Prostate gland (tissue), 2 donors: ENCODE measurements at places on chromosomes 1 and 21.

DNA sequence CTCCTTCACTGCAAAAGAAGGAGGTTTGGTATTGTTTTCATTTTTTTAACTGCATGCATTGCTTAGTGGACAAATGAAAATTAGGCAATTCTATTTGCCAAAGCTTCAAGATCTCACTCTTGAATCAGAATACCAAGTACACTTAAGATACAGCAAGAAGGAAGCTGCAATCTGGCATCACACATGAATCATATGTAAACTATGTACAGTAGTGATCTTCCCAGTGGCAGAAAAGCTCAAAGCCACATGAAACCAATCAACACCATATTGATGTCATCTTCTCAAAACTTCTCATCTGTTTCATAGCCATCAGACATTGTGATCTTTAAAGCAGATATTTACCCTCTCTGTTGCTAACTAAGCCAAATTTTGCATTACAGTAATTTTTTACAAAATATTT, 550.1 kb downstream of the LTN1 start:
- H3K27me3 ChIP-seq: no peaks in the 10 kb centered on the region
- no peaks in the 10 kb centered on the region for H3K4me1 ChIP-seq
- H3K27ac ChIP-seq: no peak overlapping the region
- no peak for DNase-seq
- H3K36me3 ChIP-seq: no peaks in the 10 kb centered on the region

DNA sequence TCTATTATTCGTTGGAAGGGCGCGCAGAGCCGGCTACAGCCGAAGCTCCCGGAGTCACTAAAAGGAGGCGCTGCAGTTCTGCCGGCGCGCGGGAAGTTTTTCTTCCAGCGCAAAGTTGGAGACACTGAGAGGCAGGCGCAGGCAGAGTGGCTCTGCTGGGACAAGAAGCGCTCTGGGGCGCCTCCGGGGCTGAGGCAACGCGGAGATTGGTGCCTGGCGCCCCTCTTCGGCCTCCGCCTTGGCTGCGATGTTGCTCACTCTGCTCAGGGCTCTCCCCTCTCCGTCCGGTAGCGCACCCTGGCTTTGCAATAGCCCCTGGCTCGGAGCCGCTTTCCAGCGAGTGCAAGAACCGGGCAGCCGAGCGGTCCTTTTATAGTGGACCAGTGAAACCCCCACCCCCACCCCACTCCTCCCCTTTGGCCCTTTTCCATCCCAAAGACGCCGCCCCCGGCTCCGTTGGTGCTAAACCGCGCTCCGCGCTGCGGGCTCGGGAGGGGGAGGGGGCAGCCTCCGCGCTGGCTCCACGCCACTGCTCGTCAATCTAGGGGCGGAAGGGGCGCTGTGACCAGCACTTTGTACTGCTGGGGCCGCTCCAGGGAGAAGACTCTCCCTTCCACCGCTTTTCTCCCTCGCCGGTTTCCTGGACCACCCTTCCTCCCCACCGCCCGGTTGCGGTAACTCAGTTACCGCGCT, at the start of gene ADAMTS1:
ADAMTS1 (minus strand) TSS at position 344 of the 693 bp plus-strand sequence. CDS start 455 bp downstream, outside the sequence.
- H3K4me1 ChIP-seq: no peaks in the 10 kb centered on the region
- peak; percentile 68 for DNase-seq
- H3K36me3 ChIP-seq: no peaks in the 10 kb centered on the region
- H3K4me3 ChIP-seq: peak within 1 kb of the TSS; percentile 53

DNA sequence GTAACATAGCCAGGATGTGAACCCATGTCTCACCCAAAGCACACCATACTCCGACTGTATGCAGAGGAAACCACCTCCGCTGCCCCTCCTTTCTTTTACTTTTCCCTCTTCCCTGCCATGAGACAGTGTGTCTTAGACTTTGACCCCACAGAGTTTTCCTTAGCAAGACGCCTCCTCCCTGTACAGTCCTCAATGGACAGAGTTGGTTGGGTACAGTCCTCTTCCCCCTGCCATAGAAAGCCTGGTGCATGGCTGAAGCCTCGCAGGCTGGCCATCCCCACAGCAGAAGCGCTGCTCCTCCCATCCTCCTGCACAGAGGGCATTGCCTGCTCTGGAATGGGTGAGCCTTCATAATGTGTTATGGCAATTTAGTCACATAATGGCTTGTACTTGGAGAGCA, 127.9 kb downstream of the PLPP3 start:
- H3K27me3 ChIP-seq: no peaks in the 10 kb centered on the region
- no peaks in the 10 kb centered on the region for H3K36me3 ChIP-seq
- H3K4me3 ChIP-seq: no peak overlapping the region
- no peak overlapping the region for H3K27ac ChIP-seq
- no peaks in the 10 kb centered on the region for H3K4me1 ChIP-seq

DNA sequence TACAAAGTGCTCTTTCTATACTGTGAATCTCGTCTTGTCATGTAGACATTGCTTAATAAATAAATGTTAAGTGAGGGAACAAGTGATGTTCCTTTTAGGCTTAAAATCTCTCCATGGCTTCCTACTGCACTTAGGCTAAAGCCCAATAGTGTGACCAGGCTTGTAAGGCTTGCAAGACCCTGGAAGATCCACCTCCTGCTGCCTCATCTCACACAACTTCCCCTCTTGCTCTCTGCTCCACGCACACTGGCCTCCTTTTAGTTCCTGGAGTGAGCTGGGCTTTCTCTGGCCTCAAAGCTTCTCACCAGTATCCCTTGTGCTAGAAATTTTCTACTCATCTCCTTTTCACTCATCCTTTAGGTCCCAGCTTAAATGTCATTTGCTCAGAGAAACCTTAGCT, 41.5 kb upstream of the DIPK1A start:
- no peaks in the 10 kb centered on the region for H3K36me3 ChIP-seq
- DNase-seq: no peak
- no peak overlapping the region for H3K4me3 ChIP-seq
- H3K27ac ChIP-seq: no peak overlapping the region
- H3K4me1 ChIP-seq: no peaks in the 10 kb centered on the region
- H3K27me3 ChIP-seq: no peaks in the 10 kb centered on the region

DNA sequence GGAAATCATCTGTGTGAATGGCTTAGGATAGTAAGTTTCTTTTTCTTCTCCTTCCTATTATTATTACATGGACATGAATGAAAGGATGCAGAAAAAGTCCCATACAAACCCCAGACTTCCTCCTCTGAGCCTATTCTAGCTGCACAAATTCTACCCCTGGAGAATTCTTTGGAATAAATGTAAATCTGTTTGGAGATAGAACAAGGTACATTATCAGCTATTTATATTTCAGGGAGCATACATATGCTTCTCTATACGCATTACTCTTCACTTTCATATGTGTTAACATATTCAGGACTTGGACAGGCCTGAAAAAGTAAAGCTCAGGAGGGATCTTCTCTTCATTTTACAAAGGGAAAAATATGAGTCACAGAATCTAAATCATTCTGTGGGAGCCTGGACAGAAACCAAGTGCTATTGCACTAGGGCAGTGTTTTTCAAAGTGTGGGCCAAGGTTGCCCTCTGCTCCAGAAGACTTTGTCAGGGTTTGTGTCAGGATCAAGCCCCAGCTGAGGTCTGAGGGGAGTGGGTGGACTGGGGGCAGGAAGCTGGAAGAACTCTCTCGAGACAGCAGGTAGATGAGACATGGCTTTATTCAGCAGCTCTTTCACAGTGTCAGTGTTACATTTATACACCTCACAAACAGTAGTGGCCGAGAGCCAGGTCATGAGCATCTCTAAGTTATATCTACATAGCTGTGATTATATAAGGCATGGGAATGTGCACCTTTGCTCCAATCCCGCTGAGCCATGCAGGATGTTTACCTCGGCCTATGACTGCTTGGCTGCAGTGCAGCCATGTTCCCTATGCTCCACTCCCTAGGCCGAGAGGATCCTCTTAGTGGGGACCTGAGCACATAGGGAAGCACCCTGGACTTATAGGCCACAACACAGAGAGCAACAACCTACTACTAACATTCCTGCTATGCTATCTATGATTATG, 114.3 kb downstream of the GDAP2 start:
- no peak for DNase-seq
- no peaks in the 10 kb centered on the region for H3K36me3 ChIP-seq
- H3K4me1 ChIP-seq: no peaks in the 10 kb centered on the region
- H3K4me3 ChIP-seq: no peak overlapping the region

- H3K4me1 ChIP-seq: no peaks in the 10 kb centered on the region
- no peak for DNase-seq
- no peaks in the 10 kb centered on the region for H3K27me3 ChIP-seq
Measured at GRCh38 chr1:183783342-183783741, 21.6 kb upstream of the RGL1 start.

- no peak overlapping the region for H3K4me3 ChIP-seq
- H3K27me3 ChIP-seq: no peaks in the 10 kb centered on the region
- no peak for DNase-seq
Measured at GRCh38 chr1:171877701-171878100, 36.4 kb downstream of the DNM3 start.

DNA sequence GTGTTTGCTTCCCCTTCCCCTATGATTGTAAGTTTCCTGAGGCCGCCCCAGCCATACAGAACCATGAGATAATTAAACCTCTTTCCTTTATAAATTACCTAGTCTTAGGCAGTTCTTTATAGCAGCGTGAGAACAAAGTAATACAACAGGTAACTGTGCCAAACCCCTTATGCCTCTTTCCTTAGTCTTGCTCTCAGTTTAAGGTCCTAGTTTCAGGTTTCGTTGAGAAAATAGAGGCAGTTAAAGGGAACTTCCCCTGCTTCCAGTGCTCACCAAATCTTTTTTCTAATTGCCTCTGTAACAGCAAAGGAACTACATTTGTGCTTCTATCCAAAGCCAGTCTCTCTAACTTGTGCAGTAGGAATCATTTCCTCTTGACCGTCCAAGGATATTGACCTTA, 164.8 kb downstream of the PATJ start:
- H3K36me3 ChIP-seq: no peaks in the 10 kb centered on the region
- H3K4me1 ChIP-seq: no peaks in the 10 kb centered on the region
- no peak overlapping the region for H3K4me3 ChIP-seq

GRCh38 chr21:34647555-34647954, 21.2 kb upstream of the CLIC6 start:
- no peak overlapping the region for H3K27ac ChIP-seq
- H3K4me3 ChIP-seq: no peak overlapping the region

- H3K27me3 ChIP-seq: no peaks in the 10 kb centered on the region
- no peak overlapping the region for H3K27ac ChIP-seq
- no peak for DNase-seq
- no peaks in the 10 kb centered on the region for H3K4me1 ChIP-seq
- no peak overlapping the region for H3K4me3 ChIP-seq
Measured at GRCh38 chr1:198246337-198246736, 89.5 kb downstream of the NEK7 start.

GRCh38 chr1:192126030-192126619, 32.1 kb upstream of the RGS18 start:
- H3K27ac ChIP-seq: no peak overlapping the region
- H3K4me3 ChIP-seq: no peak overlapping the region
- no peaks in the 10 kb centered on the region for H3K4me1 ChIP-seq
- H3K36me3 ChIP-seq: no peaks in the 10 kb centered on the region

- no peak for DNase-seq
- H3K4me3 ChIP-seq: no peak overlapping the region
- H3K27ac ChIP-seq: no peak overlapping the region
Measured at GRCh38 chr1:59429656-59430055, 132.8 kb downstream of the FGGY start.
